ENCODE measurements at places on chromosomes 2 and 18. TPM values are rescaled to one million over a fixed set of nuclear protein-coding genes. Genes with fewer than 3 reads are reported as not detected.

DNA sequence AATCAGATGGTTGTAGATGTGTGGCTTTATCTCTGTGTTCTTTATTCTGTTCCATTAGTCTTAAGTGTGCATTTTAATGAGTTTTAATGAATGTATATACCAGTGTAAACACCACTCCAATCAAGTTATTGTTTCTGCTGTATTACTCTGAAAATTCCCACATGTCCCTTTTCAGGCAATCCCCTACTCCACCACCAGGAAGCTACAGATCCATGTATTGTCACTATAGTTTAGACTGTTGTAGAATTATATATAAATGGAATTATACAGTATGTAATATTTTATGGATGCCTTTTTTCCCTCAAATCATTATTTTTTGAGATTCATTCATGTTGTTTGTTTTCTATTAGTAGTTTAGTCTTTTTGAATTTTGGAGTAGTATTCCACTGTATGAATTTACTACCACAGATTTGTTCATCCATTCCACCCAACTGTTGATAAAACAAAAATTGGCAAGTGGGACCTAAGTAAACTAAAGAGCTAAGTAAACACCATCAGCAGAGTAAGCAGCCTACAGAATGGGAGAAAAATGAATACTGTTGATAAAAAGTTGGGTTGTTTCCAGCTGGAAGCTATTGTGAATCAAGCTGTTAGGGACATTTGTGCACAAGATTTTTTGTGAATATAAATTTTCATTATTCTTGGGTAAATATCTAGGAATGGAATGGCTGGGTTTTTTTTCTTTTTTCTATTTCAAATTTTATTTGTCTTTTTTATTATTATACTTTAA lies 262.0 kb downstream of the CAMKMT start:
- DNase-seq, result no peak

DNA sequence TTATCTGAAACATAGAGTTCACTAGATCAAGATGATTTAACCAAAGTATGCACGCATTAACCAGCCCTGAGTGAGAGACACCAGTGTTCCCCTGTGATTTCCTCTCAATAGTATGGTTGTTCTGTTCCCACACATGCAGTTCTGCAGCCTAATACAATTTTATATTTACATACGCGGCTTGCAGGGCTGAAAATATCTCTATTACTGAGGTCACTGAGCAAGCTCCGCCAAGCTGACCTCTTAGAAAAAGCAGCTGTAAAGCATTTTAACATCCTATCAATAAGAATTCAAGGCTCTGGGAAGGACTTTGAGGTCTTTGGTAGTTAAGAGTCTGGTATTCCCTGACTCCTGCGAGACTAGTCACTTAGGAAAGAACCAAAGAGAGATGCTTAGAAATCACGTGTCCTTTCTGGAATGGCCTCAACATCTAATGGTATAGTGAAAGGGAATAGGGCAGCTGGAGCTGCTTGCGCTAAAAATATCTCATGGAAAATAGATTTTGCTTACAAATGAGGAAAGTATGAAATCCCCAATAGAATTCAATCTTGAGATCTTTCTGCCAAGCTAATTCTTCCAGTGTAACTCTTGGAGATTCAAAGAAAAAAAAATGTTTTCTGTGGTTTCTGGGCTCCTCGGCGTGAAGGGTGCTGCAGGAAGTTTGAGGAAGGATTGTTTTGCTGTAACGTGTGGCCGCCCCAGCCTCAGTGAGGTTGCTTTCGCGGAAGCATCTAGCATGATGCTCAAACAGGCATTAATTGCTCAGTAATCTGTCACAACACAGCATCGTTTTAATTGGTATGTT lies 59.2 kb downstream of the DOCK10 start:
- no peak for DNase-seq

POTEI gene
- total RNA-seq, result 2.1 TPM

DNA sequence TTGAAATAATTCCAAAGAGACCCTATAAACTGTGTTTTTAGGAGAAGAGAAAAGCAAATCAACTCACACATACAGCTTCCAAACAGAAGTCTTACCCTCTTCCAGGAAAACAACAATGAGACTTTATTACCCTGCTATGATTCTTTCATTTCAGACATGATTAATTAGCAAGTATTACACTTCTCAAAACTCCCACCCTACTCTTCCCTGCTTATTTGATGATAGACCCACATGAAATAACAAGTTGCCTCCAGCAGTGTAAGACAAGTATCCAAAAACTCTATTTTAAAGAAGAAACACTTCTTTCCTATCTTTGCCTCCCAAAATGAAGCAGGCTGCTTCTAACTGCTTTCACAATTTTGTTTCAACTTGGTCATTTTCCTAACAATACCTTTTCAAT lies 4.1 kb downstream of the FIGN start:
- DNase-seq, result no peak

RAPGEF4 gene
- 4.4 TPM for total RNA-seq
